ENCODE measurements at places on chromosomes 4 and X.

DNA sequence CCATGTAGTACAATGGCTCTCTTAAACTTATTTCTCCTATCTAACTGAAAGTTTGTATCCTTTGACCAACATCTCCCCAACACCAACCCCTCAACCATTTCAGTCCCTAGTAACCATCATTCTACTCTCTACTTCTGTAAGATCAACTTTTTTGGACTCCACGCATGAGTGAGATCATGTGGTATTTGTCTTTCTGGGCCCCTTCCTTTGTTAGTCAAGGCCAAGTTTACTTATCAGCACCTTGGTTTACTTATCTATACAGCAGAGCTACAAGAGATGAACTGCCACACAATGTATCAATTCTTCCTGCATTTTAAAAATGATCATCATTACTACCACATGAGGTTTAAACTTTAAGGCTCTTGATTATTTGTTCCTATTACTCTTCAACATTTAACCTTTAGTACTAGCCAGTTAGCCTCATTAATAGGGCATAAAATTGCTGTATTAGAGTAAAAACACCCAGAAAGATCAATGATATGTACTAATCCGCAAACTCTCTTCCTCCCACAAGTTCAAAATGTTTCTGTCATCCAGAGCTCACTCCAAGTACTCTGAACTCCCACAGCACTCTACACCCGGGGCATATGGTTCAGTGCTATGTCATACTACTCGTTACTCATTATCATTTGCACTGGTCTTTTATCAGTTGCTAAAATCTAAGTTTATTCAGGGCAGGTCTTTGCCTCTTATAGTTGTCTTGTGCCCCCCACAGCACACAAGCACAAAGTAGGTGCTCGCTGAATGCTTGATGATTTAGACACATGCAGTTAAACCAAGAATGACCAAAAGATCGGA, 145.7 kb upstream of the ADAMTS3 start:
- DNase-seq: no peak

DNA sequence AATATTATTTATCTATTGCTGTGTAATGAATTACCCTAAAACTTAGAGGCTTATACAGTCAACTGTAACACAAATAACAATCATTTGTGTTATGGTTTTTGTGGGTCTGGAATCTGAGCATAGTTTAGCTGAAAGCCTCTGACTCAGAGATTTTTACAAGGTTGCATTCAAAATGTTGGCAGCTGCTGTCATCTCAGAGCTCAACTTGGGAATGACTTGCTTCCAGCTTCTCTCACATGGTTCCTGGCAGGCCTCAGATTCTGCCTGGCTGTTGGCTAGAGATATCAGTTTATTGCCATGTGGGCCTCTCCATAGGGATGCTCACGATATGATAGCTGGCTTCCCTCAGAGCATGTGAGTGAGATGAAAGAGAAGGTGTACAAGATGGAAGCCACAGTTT, 70.2 kb upstream of the BRWD3 start:
- DNase-seq: no peak

GRCh38 chr4:16887887-16888286, 10.6 kb downstream of the LDB2 start:
- DNase-seq: no peak

- DNase-seq: no peak
Observed at GRCh38 chr4:52076731-52077130, 25.6 kb downstream of the SPATA18 start.

DNA sequence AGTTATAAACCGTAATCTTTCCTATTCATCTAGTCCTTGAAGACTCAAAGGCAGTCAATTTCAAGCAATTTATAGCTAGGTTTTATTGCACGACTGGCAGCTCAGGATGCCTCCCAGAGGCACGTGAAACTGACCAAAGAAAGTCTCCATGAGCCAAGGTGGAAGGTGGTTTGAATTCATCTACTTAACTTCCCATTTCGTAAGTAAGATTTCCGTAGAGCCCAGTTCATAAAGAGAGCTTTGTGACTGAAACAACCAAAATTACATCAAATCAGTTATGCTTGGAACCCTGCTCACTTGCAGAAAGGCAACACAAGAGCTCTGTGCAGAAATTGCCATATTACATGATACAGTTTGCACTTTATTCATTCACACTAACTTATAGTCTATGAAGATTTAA, 556.0 kb downstream of the TRIML1 start:
- no peak for DNase-seq

DNA sequence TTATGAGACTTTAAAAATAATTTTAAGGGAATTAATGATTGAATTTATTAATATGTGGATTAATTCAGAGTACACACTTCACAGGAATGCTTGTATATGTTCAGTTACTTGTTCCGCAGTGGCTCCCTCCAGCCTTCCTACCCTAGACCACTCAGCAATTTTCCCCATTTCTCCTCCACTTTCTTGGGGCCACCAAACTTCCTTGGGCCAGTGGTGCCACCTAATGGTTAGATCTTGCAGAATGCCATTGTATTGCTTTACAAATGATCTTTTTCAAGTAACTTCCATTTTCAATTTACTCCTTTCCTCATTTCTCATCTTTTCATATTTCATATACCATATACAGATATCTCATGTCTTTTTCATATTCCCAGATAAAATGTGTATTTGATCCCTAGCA, 3.6 kb upstream of the RNF175 start:
- DNase-seq: no peak

DNA sequence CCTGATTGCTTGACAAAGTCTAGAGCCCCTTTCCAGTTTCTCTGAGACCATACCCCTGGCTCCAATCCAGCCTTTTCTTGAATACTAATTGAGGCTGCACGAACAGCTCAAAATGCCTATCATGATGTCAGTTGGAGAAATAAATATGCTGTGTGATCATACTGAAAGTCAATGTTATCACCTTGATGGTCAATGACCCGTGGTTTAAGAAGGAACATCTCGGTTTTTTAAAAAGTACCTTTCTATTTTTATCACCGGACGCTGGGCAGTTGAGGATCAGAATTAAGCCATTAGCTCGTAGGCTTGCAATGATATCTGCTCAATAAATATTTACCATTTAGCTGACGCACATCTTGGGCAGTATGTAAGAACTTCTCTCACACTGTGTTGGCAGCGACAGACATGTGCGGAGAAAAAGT, 852 bp upstream of the WDR44 start:
- DNase-seq: no peak

Measured in left forelimb (tissue), 1 donor.